ENCODE measurements at places on chromosomes 1 and 21. TPM values are rescaled to one million over a fixed set of nuclear protein-coding genes. Genes with fewer than 3 reads are reported as not detected.

Gene TNFRSF14
- 134 TPM for total RNA-seq

DNA sequence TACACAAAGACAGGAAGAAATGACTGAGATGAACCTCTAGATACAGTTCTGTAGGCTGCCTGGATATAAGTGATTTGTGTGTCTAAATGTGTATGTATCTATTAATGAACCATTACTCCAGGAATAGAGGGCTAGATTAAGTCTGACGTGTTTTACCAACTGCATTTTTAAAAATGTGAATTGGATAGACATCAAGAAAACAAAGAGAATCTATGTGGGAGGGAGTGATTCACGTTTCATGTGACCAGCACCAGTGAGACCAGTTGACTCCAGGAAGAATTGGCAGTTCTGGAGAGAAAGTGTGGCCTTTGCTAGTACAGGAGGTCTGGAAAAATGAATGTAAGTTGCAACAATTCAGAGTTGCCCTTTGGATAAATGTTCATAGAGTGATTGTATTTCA, 53.4 kb upstream of the RGS21 start:
- DNase-seq = no peak

- peak; percentile 2 for DNase-seq
These were observed 35.8 kb downstream of the GREM2 start for GRCh38 chr1:240575981-240576662.

GRCh38 chr1:197341626-197342025, 73.6 kb downstream of the CRB1 start:
- no peak for DNase-seq

Gene EPS8L3
- total RNA-seq = not detected

Gene FAM163A
- not detected for total RNA-seq

Gene IL12RB2
- total RNA-seq = 29.1 TPM

DNA sequence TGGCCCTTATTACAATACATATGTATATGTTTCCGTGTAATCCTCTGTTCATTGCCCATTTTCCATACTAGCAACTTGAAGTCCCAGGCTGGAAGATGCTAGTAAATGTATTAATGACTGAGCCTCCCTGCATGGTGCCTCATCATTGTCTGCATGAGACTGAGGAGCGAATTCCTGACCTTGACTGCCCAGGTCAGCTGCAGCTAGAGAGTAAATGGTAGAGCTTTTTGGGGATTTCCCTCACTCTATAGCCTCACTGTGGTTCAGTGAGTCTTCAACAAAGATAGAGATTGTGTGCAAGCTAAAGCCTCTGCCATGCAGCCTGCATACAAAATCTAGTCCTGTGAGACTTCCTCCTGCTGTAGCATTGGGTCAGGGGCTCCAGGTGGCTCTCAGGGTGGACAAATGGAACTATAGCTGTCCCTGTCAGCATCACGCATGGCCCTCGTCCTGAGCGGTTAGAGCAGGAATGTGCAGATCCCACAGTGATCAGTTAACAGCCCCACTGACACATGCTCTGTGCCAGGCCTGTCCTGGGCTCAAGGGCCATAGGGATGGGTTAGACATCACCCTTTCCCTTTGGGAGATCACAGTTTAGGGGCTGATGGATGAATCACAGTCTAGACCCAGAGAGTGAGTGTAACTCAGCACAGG, 741.7 kb downstream of the MATN1 start:
- no peak for DNase-seq

GRCh38 chr1:180617774-180618395, 13.9 kb upstream of the XPR1 start:
- DNase-seq = no peak
